ENCODE measurements at places on chromosomes 6 and 20.

- no peak for DNase-seq
Measured at GRCh38 chr20:56595746-56596475, 33.2 kb upstream of the TFAP2C start.

- no peak for DNase-seq
Measured at GRCh38 chr20:61106438-61106837, 145.6 kb upstream of the CDH4 start.

DNA sequence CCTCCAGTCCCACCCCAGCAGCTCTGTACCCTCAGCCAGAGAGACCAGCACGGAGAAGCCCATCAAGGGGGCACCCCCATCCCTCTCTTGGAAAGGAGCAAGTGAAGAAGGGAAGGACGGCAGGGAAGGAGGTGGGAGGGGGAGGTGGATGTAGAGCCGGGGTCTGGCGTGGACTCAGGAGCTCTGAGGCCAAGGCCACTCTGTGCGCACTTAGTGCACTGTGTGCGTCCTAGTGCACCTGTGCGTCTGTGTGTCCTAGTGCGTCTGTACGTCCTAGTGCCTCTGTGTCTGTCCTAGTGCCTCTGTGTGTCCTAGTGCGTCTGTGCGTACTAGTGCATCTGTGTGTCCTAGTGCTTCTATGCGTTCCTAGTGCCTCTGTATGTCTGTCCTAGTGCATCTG, 54.2 kb downstream of the DSTN start:
- no peak for DNase-seq

- DNase-seq = no peak
Measured at GRCh38 chr6:114707081-114707620, 364.3 kb upstream of the HS3ST5 start.

- DNase-seq = no peak
Measured at GRCh38 chr6:158242071-158242606, 70.1 kb upstream of the TULP4 start.

- no peak for DNase-seq
Measured at GRCh38 chr6:24927985-24928745, 7.6 kb downstream of the RIPOR2 start.

DNA sequence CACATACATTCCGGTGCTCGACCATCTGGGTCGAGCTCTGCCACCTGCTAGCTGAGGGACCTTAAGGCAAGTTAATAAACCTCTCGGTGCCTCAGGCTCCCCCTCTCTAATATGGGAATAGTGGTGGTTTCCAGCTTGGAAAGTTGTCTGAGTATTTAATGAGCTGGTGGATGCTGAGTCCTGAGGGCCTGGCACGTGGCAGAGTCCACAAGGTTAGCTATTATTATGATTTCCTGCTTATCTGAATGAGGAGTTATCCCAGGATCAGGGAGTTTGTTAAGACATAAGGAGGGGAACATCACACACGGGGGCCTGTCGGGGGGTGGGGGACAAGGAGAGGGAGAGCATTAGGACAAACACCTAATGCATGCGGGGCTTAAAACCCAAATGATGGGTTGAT, 80.1 kb upstream of the SLC22A23 start:
- DNase-seq = no peak

DNA sequence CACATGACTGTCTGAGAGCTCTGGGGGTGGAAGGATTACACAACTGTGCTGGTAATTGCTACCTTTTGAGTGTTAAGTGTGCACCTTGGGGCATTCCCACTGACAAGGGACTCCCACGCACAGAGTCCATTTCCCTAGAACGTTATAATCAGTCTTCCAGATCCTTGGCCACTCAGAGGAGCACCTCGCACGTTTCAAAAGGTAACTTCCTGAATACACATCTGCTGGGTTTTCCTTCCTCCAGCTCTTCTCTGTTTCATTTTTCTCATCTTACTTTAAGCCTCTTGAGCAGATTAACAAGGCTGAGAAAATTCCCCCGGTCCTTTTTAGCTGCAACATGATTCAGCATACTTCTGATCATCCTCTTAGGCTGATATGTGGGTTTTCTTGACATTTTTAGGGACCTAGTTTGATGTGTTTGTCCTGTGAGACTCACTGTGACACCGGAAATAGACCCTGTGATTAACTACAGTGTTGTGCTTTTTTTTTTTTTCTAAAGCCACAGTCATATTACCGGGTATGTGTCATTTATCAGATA, 98.4 kb upstream of the DUSP22 start:
- no peak for DNase-seq
